Cardiac muscle cell (in vitro differentiated cells and primary cell): ENCODE measurements at places on chromosomes 6 and 20.
A peak's percentile ranks its signal among the peaks of the same experiment; 100 is the strongest.

DNA sequence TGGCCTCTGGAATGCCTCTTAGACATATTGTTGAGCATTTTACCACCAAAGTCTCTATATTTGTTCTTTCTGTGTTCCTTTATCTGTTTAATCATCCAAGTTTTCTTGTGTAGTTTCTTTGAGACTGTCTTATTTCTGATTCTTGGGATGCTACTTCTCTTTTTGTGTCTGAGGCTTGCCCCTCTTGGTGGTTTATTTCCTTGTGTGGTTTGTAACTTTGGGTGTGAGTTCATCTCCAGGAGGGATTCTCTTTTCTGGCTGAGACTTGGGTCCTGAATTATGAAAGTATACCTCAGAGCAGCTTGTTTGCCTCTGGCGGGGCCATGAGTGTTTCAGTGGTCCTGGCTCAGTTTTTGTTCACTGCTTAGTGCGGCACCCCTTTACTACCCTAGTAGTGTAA is 33.9 kb downstream of the PPARD start:
- DNase-seq: no peak

GRCh38 chr6:114605656-114606055 is 262.8 kb upstream of the HS3ST5 start:
- no peak for DNase-seq

DNA sequence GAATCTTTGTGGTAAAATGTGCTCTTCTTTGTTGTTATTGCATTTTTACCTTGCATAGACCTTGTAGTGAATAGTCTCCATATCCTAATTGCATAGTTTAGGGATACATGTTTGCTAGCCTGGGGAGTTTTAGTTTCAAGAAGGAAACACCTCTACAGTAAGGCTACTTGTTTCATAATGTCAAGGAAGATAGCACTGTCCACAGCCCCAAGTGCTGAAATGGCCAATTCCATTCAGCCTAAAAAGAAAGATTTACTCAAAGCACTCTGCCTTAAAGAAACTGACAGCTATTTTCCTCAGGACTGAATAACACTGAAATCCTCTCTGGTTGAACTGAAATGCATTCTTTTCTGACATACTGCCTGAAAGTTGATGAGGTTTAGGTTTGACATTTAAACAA is 2.6 kb downstream of the HCRTR2 start:
- peak; percentile 13 for DNase-seq

- peak; percentile 32 for DNase-seq
Measured at GRCh38 chr6:104969785-104970581, 13.1 kb downstream of the LIN28B start.

- DNase-seq: no peak
Measured at GRCh38 chr6:16274483-16274882, 36.1 kb downstream of the GMPR start.

GRCh38 chr6:15882915-15883314 is 220.1 kb upstream of the DTNBP1 start:
- no peak for DNase-seq

GRCh38 chr20:25315418-25316210 is 67.7 kb downstream of the PYGB start:
- DNase-seq: no peak

GRCh38 chr6:41053041-41053440 is at the start of gene APOBEC2:
Gene APOBEC2 (plus strand): TSS chr6:41053202. CDS start chr6:41053348, 146 bp downstream.
- DNase-seq: peak; percentile 91

GRCh38 chr6:135226537-135226936 is 45.4 kb downstream of the MYB start:
- no peak for DNase-seq

DNA sequence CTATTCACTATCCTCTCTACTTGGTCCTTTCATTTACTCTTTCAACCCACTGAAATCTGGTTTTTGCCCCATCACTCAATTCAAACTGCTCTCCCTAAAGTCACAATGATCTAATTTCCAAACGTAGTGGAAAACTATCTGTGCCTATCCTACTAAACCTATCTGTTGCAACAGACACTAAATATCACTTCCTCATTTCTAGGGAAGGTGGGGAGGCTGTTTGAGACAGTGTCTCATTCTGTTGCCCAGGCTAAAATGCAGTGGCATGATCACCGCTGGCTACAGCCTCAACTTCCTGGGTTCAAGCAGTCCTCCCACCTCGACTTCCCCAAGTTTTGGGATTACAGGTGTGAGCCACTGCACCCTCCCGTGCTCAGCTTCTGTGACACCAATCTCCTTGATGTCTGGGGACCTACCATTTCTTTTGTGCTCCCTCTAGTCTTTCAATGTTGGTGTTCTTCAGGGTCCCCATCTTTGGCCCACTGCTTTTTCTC is 8.8 kb downstream of the RANBP9 start:
- no peak for DNase-seq

- no peak for DNase-seq
Measured at GRCh38 chr6:30157999-30158398, 3.0 kb downstream of the TRIM10 start.

GRCh38 chr6:125294036-125294435 is 7.7 kb downstream of the HDDC2 start:
- no peak for DNase-seq
